ENCODE measurements at places on chromosomes 2 and 18.
A peak's percentile ranks its signal among the peaks of the same experiment; 100 is the strongest.

- no peak for DNase-seq
- no peak overlapping the region for H3K4me3 ChIP-seq
- peaks cover 4% of the 10 kb centered on the region for H3K4me1 ChIP-seq
- H3K27ac ChIP-seq: no peak overlapping the region
- no peaks in the 10 kb centered on the region for H3K27me3 ChIP-seq
- H3K36me3 ChIP-seq: no peaks in the 10 kb centered on the region
These were observed 220.3 kb downstream of the ANAPC1 start for GRCh38 chr2:111663471-111664274.

DNA sequence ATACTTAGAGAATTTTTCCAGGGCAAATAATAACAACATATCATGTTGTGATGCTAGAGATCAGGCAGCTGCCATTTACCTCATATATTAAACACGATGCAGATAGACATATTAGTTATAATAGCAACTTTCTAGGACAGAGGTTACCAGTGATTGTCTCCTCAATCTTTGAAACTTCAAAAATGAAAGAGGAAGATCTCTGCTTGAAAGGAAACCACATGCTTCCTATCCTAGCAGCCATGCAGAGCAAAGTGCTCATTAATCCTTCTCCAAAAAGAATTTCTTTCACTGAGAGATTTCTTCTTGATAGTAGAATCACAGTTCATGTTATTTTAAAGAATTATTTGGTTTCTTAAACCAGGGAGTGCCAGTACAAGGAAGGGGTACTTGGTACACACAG lies 317.2 kb downstream of the CPS1 start:
- no peaks in the 10 kb centered on the region for H3K36me3 ChIP-seq
- no peak for DNase-seq
- H3K27ac ChIP-seq: no peak overlapping the region
- H3K4me1 ChIP-seq: no peaks in the 10 kb centered on the region

- H3K4me3 ChIP-seq: no peak overlapping the region
- H3K4me1 ChIP-seq: no peaks in the 10 kb centered on the region
- no peak overlapping the region for H3K27ac ChIP-seq
- H3K36me3 ChIP-seq: no peaks in the 10 kb centered on the region
- H3K27me3 ChIP-seq: peaks cover 6% of the 10 kb centered on the region
These were observed 32.3 kb downstream of the MYO5B start for GRCh38 chr18:50162486-50163304.

GRCh38 chr2:81767187-81767912 lies 1462.8 kb upstream of the LRRTM1 start:
- H3K27me3 ChIP-seq: no peaks in the 10 kb centered on the region
- no peak for DNase-seq
- H3K4me1 ChIP-seq: no peaks in the 10 kb centered on the region
- H3K4me3 ChIP-seq: no peak overlapping the region
- H3K27ac ChIP-seq: no peak overlapping the region
- H3K36me3 ChIP-seq: no peaks in the 10 kb centered on the region

- H3K36me3 ChIP-seq: no peaks in the 10 kb centered on the region
- H3K27me3 ChIP-seq: no peaks in the 10 kb centered on the region
- H3K4me3 ChIP-seq: no peak overlapping the region
- peak; percentile 80 for DNase-seq
- peak overlapping the region; percentile 69 for H3K27ac ChIP-seq
These were observed 55.6 kb downstream of the THADA start for GRCh38 chr2:43540021-43540779.
